ENCODE measurements at places on chromosomes 2 and 18.

- DNase-seq: peak; percentile 36
Observed at GRCh38 chr2:5482929-5483331, 209.3 kb upstream of the SOX11 start.

DNA sequence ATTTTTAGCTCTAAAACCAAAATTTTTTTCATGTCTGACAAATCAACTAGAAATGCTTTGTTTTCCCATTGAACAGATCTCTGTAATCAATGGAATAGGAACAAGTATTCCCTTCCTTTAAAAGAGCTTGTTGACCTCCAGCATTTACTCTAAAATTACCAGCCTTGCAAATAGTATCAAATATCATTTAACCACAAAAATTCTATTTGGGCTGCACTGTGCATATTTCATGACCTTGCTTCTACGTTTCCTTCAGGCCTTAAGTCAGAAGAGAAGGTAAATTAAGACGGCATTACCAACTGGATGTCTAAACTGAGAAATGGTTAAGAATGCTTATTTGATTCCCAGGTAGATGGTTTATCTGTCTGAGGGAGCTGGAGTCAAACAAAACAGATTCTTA, 33.3 kb upstream of the NRXN1 start:
- DNase-seq: no peak

- DNase-seq: no peak
Observed at GRCh38 chr2:37871456-37872191, 53.5 kb upstream of the RMDN2 start.

DNA sequence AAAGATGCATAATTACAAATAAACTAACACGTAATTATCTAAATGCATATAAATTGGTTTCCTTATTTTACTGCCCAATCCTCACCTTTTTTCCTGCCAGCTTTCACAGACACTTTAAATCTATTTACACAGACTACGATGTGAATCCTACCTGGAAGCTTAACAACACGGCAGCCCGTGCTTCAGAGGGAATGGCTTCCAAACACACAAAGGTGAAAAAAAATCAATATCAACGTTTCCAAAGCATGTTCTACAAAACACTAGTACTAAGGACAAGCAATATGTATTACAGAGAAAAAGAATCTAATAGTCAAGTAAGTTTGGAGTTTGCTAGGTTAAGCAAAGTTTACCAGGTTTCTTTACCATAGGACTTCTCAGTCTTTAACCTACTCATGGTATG, 4.4 kb downstream of the MAP4K3 start:
- no peak for DNase-seq

GRCh38 chr2:19710230-19710629, 191.6 kb downstream of the TTC32 start:
- no peak for DNase-seq

DNA sequence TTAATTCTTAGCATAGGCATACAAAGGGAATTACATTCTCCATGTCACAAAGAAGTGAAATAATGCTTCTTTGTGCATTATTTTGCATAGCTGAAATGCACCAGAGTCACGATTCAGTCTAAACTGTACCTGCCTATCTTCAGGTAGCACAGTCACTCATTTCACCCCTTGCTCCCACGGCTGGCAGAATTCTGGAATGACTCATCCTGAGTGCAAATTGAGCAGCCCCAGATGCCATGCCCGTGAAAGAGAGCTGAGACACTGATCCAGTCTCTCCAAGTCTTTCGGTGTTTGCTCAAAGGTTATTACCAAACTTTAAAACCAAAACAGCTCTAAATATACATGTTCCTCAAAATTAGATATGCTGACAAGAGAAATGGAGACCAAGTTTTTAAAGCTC, 168.3 kb upstream of the POU3F3 start:
- DNase-seq: no peak

GRCh38 chr2:163266772-163267171, 428.2 kb upstream of the KCNH7 start:
- no peak for DNase-seq

DNA sequence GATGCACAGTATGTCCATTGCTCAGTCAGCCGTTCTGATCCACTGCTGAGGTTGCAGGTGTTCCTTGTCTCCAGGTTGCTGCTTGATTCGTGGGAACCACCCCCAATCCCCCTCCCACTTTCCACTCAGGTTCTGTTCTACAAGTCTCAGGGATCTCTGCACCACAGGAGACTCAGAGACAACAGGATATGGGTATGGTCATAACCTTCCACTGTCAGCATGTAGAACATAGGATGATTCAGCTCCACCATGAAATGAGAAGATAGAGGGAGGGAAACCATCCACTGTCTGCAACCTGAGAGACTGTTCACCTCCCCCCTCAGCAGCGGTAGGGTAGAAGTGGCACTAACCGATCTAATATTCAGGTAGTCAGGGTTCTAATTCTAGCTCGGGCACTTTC, 19.0 kb upstream of the KLF7 start:
- DNase-seq: no peak

DNA sequence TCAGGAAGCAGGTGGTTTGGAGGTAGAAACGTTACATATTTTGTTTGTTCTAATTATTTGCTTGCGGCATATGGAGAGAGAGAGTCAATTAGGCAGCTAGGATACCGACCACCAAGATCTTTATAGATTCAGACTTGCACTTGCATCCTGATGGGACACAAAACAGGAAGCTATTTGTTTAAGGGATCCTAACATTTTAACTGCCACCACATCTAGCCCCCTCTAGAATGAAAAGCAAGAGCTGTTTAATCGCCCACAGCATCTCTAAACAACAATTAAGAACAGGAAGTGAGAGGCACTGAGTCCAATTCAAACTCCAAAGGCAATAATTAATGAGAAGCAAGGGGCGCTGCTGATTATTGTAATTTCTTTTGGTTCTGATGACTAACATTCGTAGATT, 182.0 kb upstream of the LINC00305 start:
- DNase-seq: no peak

GRCh38 chr2:98811766-98812165, 80.8 kb upstream of the MGAT4A start:
- DNase-seq: no peak

- no peak for DNase-seq
Observed at GRCh38 chr18:23779696-23780303, 90.5 kb downstream of the LAMA3 start.

DNA sequence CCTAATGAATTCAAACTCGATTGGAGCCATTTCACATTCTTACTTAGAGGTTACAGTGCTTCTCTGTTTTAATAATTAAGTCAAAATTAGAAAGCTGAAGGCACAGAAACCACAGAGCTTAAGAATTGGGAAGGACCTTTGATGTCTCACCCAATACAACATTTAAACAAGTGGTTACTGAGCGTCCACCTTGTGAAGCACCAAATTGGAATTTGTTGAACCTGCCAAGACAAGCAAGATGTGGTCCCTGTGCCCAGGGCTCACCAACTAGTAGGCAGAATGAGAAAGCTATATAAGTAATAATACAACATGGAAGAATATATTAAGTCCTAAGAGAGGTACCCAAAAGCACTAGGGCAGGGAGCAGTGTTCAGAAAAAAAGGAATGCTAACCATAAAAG, 64.5 kb upstream of the NPAS2 start:
- no peak for DNase-seq

GRCh38 chr2:145303536-145303935, 783.6 kb upstream of the ZEB2 start:
- DNase-seq: no peak

DNA sequence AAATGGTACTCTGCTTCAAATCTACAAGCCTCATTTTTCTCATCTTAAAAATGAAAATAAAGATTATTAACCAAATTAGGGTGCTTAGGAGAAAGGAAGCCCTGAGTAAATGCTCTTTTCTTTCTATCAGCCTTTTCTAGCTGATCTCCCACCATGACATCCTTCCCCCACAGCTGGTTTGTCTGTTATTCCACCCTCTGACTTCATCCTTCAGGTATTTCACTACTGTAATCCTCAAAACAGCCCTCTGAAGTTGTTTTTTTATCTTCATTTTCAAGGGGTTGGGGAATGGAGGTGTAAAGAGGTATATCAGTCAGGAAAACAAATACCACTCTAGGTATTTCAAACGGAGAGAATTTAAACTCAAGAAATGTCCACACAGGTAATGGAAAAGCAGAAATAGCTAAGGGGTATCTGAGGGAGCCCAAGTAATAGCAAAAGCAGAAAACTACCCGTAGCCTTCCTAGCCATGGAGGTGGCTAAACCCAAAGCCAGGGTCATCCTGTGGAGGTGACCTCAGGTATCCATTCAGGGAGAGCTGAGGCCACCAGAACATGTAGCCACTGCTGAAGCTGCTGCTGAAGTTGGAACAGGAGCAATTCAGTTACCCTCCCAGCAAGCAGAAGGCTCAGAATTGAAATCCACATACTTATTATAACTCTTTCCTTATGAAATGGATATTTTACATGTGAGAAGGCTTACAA, 990.9 kb upstream of the ACVR2A start:
- DNase-seq: no peak

GRCh38 chr18:76497021-76497420, 2.0 kb upstream of the ZNF516 start:
- DNase-seq: no peak

DNA sequence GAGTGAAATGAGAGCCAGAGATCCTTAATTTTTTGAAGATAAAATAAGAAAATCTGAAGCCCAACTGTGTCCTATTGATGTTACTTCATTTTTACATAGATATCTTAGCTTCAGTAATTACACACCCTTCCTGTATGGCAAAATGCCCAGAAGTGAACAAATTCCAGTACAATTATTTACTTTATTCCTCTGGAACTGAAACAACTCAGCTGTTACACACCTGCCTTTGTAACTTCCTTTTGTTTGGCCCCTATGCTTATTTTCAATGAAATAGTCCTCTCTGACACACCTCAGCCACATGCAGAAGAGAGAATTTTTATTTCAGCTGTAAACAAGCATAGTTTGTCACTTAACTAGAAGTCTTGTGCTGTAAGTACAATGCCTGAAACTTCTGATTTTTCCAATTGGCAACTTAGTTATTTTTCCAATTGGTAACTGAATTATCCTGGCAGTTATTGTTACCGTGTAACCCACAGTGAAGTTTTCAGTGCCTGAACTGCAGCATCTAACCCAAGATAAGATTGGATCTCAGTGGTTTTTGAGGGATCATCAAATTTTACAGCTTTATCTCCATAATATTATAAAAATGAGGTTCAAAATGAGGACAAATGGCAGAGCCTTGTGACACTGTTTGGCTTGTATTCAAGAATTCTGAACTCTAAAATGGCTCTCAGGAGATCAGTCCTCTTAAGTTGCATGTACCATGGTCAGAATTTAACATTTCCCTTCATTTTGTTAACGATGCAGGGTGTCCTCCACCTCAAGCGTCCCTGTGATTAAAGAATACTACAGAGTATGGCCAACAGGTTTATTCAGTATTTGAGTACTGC, 82.6 kb downstream of the PKP4 start:
- DNase-seq: peak; percentile 50

- DNase-seq: no peak
Observed at GRCh38 chr2:84931384-84931821, 25.9 kb downstream of the TMSB10 start.

GRCh38 chr2:117786520-117786919, 28.0 kb upstream of the DDX18 start:
- DNase-seq: no peak

- peak; percentile 15 for DNase-seq
Observed at GRCh38 chr18:55988537-55988936, 400.5 kb upstream of the TCF4 start.

DNA sequence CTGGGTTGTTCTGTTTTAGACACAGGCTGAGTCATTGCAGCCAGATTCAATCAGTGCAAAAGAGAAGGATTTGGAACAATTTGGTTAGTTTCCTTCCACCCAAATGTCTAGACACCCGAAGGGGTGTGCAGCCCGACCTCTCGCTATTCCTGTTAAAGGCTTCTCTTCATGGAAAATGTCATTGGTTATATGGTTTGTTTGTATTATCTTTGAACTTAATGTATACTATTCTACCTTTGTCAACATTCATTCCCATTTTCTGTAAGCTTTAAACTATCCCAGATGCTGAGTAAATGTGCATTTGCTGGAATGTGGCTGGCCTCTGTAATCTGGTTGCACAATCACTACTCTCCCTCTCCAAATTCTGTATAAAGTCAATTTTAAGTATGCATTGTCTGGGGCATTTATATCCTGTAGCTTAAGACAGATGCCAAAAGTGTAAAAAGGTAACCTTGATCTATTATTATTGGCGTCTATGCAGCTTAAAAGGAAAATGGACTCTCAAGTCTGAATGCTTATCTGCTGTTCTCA, 80.4 kb upstream of the RND3 start:
- DNase-seq: no peak

DNA sequence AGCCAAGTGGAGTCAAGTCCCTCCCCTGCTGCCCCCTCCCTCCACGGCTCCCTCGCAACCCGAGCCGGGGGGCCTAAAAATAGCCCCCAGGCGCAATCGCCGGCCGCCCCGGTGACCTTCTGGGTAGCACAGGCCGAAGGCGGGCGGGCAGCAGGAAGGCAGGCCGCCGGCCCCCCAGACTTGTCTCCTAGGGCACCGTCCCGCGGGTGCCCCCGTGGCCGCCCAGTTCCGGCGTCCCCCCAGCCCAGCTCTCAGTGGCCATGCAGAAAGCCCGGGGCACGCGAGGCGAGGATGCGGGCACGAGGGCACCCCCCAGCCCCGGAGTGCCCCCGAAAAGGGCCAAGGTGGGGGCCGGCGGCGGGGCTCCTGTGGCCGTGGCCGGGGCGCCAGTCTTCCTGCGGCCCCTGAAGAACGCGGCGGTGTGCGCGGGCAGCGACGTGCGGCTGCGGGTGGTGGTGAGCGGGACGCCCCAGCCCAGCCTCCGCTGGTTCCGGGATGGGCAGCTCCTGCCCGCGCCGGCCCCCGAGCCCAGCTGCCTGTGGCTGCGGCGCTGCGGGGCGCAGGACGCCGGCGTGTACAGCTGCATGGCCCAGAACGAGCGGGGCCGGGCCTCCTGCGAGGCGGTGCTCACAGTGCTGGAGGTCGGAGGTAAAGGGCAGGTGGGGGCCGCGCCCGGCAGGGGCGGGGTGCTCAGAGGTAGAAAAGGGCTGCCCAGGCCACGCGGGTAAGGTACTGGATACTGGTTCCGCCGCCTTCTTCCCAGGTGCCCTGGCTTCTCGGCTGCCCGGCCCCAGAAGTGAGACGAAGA, at the start of gene SPEG:
Gene SPEG (plus strand): TSS at position 126 of the 808 bp plus-strand sequence. CDS start 135 bp downstream, at position 261.
- no peak for DNase-seq
